ENCODE measurements at places on chromosomes 6 and 20.

- DNase-seq = no peak
Measured at GRCh38 chr6:134005800-134006199, 46.6 kb downstream of the SLC2A12 start.

GRCh38 chr20:16661756-16662155, 68.1 kb upstream of the SNRPB2 start:
- DNase-seq = no peak

- no peak for DNase-seq
Measured at GRCh38 chr6:138328210-138328609, 49.5 kb upstream of the SMIM28 start.

DNA sequence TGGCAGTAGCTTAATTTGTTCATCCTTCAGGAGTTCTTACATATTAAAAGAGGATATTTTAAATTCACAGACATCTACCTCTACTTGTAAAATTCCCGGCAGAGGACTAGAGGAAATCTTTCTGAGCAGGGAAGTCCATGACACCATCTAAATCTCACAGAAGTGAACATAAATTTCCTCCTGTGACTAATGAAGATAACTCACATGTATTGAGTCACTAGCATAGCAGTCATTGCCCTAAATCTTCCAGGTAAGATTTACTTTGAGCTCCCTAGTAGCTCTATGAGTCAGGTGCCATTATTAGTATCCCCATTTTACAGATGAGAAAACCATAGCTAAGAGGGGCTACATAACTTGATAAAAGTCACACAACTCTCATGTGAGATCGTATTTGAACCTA, 1058.6 kb upstream of the FLRT3 start:
- DNase-seq = no peak

- no peak for DNase-seq
Measured at GRCh38 chr6:161056451-161056850, 64.9 kb downstream of the MAP3K4 start.

GRCh38 chr6:33117811-33118277, 42.1 kb downstream of the HLA-DPB1 start:
- DNase-seq = no peak

- DNase-seq = no peak
Measured at GRCh38 chr6:32177183-32177787, 920 bp upstream of the RNF5 start.

DNA sequence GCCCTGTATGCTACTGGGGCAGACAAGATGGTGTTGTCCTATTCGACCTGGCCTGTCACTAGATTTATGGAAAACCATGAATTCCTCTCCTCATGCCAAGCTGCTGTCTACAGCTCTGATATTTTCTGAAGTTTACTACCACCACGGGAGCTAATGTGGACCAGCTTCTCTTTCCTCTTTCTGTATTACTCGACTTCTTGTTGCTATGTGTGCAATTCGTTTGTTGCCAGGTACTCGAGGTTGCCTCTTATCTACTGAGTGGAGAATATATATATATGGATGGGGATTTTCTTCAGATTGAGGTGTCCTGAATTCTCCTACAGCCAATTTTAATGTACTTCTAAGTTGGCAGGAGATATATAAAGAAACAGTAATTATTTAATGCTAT, 34.7 kb downstream of the MAN1A1 start:
- no peak for DNase-seq

DNA sequence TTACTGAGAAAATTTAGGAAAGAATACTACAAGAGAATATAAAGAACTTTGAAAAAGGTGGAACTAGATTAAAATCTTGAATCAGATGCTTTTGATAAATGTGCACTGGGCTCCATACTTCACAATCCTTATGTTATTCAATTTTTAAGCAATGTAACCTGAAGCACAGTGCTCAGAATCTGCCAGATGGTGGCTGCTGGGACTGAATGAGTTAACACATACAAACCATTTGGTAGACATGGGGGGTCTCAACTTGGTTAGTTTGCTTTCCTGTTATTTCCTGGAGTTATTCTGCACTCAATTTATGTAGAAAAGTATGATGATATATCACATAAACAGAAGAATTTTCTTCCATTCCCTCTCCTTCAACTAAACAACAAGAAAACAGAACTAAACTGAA, 326.5 kb downstream of the RNGTT start:
- DNase-seq = no peak
